ENCODE measurements at places on chromosomes 16 and 17.

GRCh38 chr17:36601303-36602029, at the start of gene MRM1:
MRM1 (plus strand) TSS chr17:36601583; CDS start chr17:36601811, 228 bp downstream.
- peak; percentile 88 for DNase-seq

- no peak for DNase-seq
Observed at GRCh38 chr16:74736531-74737157, 36.0 kb upstream of the MLKL start.

DNA sequence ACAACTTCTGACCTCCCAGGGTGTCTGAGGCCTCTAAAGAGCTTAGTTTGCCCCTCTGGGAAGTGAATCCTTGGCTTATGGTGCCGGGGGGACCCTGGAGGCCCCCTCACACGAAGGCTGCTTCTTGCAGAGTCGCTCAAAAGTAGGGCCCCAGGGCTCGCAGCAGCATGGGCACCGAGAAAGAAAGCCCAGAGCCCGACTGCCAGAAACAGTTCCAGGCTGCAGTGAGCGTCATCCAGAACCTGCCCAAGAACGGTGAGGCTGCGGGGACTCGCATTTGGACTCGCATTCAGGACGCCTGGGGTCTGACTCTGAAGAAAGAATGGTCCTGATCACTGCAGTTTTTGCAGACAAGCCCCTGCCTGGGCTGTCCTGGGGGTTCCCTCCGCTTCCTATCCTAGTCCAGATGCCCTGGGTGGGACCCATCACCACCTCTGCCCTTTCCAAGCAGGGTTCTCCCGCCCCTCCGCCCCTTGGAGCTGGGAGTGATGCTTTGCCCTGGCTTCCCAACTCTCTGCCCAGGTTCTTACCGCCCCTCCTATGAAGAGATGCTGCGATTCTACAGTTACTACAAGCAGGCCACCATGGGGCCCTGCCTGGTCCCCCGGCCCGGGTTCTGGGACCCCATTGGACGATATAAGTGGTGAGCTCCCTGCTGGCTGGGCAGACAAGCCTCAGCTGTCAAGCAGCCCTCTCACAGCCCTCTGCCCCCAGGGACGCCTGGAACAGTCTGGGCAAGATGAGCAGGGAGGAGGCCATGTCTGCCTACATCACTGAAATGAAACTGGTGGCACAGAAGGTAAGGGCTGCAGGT, 698 bp downstream of the ACBD4 start:
- no peak for DNase-seq

GRCh38 chr17:40600486-40601046, 35.3 kb upstream of the CCR7 start:
- DNase-seq, result no peak

GRCh38 chr17:8362651-8363332, 13.7 kb downstream of the KRABD2 start:
- no peak for DNase-seq

- no peak for DNase-seq
Observed at GRCh38 chr17:14859542-14859941, 405.6 kb downstream of the PMP22 start.

GRCh38 chr17:52143542-52143941, 15.0 kb downstream of the CA10 start:
- DNase-seq, result no peak

DNA sequence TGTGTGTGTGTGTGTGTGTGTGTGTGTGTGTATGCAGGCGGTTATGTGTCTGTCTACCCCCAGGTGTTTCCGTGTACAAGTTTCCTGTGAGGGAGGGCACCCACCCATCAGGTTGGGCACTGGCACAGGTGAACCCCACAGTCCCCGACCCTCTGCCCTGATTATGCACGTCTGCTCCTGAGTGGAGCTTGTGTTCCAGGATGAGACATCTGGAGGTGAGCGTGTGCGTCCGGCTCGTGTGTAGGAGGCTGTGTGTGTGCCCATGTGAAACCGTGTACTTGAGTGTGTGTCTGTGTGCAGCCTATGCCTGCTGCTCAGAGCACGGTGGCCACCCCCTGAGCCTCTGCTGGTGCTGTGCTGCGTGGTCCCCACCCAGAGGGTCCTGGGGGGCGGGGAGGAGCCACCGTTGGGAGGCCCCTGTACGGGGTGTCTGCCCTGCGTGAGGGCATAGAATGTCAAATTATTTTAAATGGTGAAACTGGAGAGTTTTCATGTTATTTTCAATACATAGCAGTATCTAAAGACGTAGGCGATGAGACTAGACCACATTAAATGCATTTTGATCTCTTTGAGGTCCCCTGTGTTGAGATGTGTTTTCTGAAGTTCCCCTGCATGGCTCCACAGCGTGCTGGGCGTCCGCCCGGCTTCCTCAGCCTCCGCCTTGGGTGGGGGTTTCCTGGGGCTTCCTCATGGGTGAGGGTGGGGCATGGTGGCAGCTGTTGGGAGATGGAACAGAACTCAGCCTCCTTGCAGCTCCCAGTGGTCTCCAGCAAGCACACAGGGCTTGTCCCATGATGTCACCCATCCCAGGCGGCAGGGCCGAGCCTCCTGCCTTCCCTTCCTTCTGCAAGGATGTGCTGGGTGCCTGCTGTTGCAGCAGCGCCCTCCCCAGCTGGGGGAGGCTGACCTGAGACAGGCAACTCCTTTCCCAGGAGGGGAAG, 43.4 kb downstream of the KCNJ12 start:
- no peak for DNase-seq

- DNase-seq, result no peak
Observed at GRCh38 chr17:307741-308507, 44.7 kb downstream of the RPH3AL start.

DNA sequence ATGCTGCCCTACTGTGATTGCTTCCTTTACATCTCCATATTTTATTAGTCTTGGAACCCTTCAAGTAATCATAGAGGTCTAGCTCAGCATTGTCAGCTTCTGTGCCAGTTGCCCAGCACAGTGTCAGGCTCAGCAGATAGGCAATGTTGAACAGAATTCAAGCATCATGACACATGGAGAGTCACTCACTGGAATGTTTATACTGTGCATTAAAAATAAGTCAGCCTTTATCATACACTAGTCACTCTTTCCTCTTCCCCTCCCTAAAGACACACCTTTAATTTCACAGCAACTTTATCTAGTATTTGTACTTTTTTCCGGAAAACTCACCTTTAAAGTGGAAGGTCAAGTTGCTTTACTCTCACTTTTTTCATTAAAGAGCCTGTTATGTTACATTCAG, 253.8 kb upstream of the CDH11 start:
- no peak for DNase-seq

- DNase-seq, result no peak
Observed at GRCh38 chr17:75447951-75448856, 8.2 kb upstream of the TMEM94 start.

DNA sequence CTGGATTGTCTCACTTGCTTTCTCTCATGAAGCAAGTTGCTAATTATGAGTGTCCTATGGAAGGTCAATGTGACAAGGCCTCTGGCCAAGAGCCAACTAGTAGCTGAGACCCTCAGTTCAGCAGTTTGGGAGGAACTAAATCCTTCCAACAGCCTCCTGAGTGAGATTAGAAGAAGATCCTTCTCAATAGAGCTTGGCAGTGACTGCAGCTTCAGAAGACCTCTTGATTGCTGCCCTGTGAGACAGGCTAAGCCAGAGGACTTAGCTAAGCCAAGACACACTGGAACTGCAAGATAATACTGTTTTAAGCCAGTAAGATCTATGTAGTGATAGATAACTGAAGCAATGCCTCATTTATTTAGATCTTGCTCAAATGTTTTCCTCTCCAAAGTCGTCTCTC, 34.3 kb downstream of the PCTP start:
- DNase-seq, result no peak

GRCh38 chr16:68287276-68288251, 23.2 kb downstream of the SLC7A6OS start:
- DNase-seq, result no peak

- no peak for DNase-seq
Observed at GRCh38 chr17:63960430-63960829, 12.3 kb downstream of the SCN4A start.

DNA sequence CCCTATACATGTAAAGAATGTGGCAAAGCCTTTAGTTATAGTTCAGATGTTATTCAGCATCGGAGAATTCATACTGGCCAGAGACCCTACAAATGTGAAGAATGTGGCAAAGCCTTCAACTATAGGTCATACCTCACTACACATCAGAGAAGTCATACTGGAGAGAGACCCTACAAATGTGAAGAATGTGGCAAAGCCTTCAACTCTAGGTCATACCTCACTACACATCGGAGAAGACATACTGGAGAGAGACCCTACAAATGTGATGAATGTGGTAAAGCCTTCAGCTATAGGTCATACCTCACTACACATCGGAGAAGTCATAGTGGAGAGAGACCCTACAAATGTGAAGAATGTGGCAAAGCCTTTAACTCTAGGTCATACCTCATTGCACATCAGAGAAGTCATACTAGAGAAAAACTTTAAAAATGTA, 42.5 kb downstream of the ZNF267 start:
- no peak for DNase-seq

All from stimulated activated naive B cell treated with anti-CD40 and anti-IgM and Interleukin-4, amounts not matched to agents 10 μg/mL and 1 μg/mL and 100 μg/mL, for 72 hours (primary cell).